ENCODE measurements at places on chromosomes 1 and 21.

DNA sequence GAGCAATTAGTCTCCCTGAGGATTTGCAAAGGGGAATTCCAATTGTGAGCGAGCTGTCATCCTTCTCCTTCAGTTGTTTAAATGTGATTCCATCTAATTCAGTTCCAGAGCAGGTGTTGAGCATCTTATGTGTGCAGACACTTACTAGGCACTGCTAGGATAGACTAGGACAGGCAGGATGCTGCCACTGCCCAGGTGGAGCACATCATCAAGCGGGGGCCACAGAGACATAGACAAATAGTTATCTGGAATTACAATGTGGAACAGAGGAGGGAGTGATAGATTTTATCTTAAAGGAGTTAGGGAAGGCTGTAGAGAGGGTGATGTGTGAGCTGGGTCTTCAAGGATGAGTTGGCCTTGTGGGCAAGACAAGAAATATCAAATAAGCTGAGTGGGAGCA lies 55.9 kb downstream of the CDC7 start:
- no peak for DNase-seq

DNA sequence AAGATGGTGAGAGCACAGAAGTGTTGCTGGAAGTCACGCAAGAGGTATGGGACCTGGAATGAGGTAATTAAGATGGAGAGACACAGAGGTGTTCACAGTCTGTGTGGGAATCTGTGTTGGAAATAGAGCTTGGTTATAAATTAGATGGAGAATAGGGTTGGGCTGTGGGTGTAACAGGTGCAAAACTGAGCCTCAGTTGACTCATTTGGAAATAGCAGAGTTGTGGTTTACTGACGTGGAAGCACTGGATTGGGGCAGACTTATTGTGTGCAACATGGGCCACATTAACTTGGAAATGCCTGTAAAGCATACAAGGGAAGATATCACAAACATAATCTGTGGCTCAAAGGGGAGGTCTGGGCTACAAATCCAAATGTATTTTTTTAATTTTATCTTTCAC lies 13.0 kb downstream of the CAMSAP2 start:
- no peak for DNase-seq

GRCh38 chr1:61423643-61424042 lies 301.3 kb downstream of the TM2D1 start:
- no peak for DNase-seq

DNA sequence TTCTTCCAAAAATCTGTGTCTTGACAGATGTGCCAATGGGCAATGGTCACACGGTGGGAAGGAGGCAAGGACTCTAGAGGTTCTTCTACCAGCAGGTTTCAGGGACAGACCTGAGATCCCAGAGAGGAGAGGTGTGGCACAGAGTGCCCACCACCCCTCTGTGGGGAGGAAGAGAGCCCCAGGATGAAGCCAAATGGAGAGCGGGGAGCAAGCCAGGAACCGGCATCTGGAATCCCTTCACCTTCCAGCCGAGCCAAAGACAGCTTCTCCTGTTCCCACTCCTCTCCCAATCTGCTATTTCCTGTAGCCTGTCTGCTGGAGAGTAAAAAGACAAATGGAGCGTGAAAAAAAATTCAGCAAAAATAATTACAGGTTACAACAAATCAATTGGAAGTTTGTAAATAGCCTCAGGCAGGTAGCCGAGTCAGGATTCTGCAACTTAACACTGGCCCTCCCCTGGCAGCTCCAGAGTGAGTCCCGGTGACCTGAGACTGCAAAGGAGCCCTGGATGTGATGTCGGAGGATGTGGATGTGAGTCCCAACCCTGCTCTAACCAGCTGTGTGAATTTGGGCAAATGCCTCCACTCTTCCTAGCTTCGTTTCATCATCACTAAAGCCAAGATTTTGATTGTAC lies 45.4 kb upstream of the LRRN2 start:
- no peak for DNase-seq

DNA sequence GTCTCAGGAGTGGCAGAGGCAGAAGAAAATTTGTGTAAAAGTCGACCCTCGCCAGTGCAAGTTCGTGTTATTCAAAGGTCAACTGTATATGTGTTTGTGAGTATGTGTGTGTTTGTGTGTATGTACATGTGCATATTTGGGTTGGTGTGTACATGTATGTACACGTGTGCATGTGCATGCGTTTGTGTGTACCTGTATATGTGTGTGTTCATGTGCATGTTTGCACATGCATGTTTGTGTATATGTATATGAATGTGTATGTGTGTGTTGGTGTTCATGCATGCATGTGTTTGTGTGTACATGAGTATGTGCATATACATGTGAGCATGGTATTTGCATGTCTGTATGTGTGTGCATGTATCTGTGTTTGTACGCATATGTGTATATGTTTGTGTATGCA lies 21.7 kb upstream of the TENT5C start:
- no peak for DNase-seq

DNA sequence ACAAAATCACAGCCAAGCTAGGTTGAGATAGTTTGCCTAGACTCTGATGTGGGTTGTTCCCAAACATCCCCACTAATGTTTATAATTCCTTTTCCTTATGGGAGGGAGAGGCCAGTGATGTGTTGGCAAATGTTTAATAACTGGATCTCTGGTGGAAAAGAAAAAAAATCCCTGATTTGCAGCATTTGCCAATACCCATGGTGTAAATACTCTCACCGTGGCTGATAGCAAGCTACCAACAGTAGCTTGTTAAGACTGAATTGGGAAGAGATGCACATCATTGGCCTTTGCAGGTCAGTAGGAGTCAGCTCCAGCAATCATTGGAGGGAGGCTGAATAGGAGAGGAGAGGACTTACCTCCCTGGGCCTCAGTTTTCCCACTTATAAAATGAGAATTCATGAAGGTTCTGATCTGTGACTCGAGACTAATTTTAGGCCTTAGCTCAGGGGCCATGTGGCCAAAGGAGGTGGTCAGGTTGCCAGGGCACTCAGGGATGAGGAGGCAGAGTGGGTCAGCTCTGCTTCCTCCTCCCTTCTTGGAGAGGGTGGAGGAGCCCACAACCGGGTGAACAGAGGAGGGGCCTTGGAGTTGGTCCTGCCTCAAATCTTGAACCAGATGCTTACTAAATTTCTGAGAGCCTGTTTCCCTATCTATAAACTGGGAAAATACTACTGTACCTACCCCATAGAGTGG lies 20.0 kb upstream of the SCMH1 start:
- DNase-seq: no peak

GRCh38 chr21:45382697-45382997 lies 22.3 kb upstream of the COL18A1 start:
- no peak for DNase-seq

- DNase-seq: peak; percentile 77
These were observed 69.0 kb downstream of the SLC35A3 start for GRCh38 chr1:100038660-100039287.

DNA sequence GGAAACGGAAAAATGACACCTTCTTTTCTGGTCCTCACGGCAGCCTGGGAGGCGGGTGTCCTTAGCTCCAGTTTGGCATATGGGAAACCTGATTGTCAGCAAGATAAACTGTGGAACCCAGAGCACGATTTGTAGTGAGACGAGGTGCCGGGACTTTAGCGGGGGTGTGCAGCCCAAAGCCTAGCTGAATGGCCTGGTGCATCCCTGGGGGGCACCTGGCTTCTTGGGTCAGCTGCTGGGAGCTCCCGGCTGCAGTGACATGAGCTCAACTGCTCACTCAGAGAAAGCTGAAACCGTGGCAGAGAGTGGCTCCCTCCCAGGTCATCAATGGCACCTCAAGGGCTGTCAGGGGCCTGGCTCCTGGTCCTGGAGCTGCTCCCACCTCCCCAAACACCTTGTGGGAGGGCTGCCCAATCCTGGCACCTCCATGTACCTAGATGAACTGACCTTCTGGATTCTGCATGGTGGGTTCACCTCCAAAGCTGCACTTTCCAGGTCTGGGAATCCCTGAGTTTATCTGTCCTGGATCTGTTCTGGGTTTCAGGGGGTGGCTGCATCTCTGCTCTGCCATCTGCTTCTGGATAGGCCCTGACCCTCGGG lies 260.5 kb downstream of the MATN1 start:
- DNase-seq: no peak

DNA sequence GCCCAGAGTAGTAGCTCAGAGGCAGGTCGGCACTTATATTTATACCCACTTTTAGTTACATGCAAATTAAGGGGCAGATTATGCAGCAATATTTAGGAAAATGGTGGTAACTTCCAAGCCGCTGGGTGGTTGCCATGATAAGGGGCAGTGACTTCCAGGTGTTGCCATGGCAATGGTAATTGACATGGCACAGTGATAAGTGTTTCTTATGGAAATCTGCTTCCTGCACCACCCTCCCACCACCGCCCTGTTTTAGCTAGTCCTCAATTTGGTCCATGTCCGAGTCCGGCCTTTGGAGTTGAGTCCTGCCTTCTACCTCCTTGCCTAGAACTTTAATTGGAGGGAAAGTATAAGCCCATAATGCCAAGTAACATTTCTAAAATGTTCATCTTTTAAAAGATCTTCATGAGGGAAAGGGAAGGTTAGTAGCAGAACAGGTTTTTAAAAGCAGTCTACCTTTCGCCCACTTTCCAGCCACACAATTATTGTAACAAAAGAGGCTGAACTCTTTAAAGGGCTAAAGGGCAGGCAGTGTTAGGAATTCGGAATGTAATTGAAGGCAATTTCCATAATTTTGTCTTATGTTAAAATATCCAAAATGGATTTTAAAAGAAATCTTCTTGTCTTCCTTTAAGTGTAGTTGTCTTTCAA lies 21.7 kb downstream of the ZBTB8B start:
- no peak for DNase-seq

GRCh38 chr1:235515844-235516512 lies 11.7 kb upstream of the B3GALNT2 start:
- DNase-seq: no peak

GRCh38 chr1:83791821-83792437 lies 207.0 kb downstream of the TTLL7 start:
- no peak for DNase-seq

DNA sequence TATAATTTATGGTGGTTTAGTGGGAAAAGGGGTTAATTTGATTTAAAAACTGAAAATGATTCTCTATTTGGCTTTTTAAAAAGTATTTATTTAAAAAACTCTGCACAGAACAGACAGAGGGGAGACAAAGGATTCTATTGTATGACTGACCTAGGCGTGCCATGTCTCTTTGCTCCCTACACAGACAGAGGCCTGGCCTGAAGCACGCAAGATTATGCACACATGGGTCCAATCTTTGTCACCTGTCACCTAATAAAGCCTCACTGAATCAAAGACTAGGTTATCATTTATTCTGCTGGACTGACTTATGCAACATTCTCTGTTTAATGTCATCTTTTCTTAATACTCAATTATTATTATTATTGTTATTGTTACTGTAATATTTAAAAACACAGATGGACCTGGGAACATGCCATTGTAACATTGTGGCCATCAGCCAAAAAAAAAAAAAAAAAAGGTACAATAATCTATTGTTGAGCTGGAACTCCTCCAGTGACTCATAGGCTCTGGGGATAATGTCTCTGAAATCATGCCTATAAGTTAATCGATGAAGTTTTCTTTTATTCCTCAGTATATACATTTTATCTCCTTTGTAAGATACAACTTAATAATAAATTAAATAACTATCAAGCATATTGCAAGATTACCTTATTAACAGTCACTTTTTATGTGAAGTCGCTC lies 112.1 kb downstream of the RUNX1 start:
- DNase-seq: no peak

- no peak for DNase-seq
These were observed 185.3 kb upstream of the USP24 start for GRCh38 chr1:55400508-55400907.

- no peak for DNase-seq
These were observed 2.4 kb upstream of the IFNLR1 start for GRCh38 chr1:24189528-24189927.

All from retina (tissue), 1 donor.